ENCODE measurements at places on chromosomes 16 and 17. TPM values are rescaled to one million over a fixed set of nuclear protein-coding genes. Genes with fewer than 3 reads are reported as not detected.
A peak's percentile ranks its signal among the peaks of the same experiment; 100 is the strongest.

The SCIMP gene
- not detected for total RNA-seq

The HOXB4 gene
- total RNA-seq = 2.3 TPM

DNA sequence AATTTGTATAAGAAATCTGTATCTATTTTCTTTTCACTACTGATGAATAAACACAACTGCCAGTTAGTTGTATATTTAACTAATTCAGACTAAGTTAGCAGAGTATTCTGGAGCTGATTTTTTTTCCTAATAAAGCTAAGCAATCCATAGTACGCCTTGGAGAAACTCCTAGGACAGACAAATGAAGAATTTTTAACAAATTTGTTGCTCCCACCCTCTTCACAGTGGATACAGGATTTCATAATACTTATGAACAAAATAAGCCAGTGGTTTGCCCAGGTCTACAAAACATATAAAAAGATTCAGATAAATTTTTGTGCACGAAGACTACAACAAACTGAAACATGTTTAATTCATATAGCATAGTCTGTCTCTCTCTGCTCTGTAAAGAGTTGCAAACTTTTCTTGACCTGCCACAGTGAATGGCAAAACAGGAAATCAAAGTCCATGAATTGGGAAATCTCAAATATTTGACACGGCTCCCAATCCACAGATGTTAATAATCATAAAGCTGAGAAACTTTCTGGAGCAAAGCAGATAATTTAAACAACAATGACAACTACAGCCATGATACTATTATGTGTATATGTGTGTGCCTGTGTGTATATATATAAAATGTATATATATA lies 594 bp upstream of the ABCA6 start:
- no peak for DNase-seq

The KRT14 gene
- total RNA-seq = not detected

- DNase-seq = no peak
Observed at GRCh38 chr17:57246257-57246656, 10.1 kb upstream of the MSI2 start.

The PRSS21 gene
- total RNA-seq = 4.7 TPM

DNA sequence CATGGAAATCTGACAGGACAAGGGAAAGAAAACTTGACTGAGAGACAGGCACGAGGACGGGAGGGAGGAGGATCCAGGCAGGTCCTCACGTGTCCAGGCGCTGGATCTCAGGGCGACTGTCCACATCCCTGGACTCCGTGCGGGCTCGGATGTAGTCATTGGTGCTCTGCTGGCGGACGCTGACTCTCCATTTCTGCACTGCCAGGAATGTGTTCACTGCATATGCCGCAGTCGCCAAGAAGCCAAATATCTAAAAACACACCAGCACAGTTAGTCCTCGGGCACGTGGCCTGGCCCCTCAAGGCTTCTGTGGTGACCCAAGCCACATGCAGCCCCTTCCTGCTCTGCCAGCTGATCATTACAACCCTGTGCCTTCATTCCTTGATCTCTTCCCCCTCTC lies 17.5 kb downstream of the CMTM3 start:
- no peak for DNase-seq

- peak; percentile 3 for DNase-seq
Observed at GRCh38 chr17:44952946-44953475, 5.4 kb upstream of the KIF18B start.

The ARRB2 gene
- 210 TPM for total RNA-seq

- no peak for DNase-seq
Observed at GRCh38 chr16:1776991-1777374, 4.0 kb upstream of the MRPS34 start.

DNA sequence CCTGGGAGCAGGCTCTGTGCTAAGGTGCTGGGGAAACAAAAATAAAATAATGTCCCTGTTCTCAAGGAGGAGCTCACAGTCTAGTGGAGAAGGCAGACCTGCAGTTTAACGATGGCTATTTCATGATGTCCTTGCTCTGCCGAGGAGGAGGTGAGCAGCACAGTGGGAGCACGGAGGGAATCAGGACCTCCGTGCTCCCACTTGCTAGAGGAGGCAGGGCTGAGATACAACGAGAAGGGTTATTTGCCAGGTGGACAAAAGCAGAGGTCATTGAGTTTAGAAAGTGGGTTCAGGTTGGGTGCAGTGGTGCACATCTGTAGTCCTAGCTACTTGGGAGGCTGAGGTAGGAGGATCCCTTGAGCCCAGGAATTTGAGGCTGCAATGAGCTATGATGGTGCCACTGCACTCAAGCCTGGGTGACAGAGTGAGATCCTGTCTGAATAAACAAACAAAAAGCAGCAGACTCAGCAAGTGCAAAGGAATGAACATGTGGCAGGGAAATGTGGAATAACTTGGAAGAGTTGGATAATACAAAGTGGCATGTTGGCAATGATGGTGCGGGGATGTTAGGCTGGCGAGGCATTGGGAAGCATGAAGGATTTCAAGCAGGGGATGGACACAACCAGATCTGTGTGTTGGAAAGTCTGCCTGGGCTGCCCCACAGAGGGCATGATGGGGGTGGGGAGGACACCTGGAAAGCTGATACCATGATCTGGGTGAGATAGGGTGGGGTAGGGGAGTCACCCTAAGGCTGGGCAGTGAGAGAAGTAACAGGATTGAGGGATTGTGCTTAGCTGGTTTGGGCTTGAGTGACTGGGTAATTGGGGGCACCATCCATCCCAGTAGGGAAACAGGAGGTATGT lies 12.8 kb upstream of the TNS4 start:
- no peak for DNase-seq

DNA sequence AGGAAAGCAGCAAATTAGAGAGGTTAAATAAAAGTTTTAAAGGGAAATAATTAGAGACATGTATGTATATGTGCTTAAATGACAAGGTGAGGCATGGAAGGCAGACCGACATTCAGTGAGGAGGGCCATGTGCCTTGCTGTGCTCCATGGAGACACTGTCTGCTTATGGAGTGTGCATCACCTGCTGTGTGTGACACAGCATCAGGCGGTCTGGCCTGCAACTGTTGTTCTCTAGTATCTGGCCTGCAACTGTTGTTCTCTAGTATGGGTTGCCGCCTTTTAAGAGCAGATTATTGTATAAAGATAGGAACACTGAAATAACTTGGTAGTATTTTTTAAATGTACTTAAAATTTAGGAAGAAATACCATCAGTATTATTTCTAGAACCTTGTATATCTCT lies 225.1 kb downstream of the LGALS9B start:
- no peak for DNase-seq

DNA sequence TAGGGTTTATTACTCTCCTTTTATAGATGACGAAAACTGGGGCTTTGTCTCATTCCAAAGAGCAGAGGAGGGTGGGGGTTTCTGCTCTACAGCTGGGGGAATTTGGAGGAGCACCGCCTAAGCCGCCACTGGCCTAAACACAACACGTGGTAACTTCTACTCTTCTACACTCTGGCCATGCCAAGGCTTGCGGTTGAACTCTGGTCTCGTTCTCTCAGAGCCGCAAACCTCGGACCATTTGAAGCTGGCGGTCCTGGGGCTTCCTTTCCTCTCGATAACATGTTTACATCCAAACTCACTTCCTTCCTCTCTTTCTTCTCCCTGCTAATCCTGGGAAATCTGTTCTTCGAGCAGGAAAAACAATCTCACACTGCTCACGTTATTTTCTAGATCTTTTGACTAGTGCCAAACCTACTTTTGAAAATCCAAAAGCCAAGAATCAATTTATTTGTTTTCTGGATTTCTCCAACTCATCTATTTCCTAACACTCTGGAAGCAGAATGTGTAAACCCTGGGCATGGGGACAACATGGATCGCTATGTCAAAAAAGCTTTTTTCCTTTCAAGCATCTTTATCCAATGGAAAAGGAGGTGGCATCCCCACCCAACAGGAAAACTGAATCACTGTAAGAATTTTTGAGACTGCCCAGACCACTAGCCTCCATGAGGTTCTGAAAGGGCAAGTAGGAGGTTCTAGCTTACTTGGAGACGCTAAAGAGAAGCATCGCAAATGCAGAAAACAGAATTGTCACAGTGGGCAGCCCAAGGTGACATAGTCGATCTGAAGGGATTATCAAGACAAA lies 13.6 kb upstream of the EEF2K start:
- DNase-seq = peak; percentile 91

DNA sequence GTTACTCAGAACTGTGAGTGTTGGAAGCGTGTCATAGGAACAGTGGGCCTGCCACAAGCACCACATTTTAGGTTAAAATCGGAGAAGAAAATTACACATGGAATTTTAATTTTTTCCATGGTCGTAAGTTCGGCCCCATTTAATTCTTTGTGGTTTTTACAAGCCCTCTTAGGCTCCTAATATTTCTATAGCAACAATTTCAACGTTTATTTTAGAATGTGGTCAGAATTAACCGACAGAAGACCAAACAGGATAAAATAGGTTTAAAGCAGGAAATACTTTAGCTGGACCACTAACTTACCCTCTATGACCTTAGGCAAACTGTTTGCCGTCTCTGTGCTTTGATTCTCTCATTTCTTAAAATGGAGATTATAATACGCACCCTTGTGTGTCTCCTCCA lies 69.9 kb downstream of the FTO start:
- DNase-seq = no peak

DNA sequence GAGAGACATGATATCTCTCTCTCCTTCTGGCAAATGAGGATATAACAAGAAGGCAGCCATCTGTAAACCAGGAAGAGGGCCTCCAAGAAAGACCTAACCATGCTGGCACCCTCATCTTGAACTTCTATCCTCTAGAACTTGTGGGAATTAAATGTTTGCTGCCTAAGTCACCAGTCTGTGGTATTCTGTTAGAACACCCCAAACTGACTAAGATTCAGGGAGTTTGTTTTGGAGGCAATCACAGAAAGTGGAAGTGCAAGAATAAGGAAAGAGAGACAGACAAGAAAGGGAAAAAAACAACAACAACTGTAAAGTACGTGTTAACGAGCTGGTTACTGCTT lies 114.5 kb upstream of the GOT2 start:
- DNase-seq = no peak

The FOXL1 gene
- not detected for total RNA-seq

- no peak for DNase-seq
Observed at GRCh38 chr16:2866431-2866830, 8.5 kb upstream of the PRSS22 start.

The DHX58 gene
- 38.1 TPM for total RNA-seq

DNA sequence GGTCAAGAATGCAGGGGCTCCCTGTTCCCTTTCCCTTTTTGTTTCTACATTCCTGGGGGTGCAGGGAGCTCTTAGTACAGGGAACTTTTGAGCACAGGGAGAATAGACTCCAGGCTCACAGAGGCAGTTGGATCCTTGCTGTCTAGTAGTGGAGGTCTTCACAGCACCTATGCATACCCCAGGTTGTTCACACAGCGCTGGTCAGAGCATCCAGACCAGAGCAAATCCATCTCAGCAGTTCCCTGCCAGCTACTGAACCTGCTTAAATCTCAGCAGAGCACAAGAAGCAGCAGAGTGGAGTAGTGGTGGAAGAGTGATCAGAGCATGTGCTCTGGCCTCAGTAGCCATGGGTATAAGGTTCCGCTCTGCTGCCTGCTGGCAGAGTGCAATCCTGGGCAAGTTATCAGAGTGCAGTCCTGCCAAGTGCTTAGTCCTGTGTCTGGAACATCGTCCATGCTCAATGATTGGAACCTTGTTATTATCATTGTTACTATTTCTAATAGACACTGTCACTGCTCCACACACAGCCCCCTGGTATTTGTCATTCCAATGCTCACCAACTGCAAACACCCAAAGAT lies 220.4 kb downstream of the CBLN1 start:
- DNase-seq = no peak

The TMEM235 gene
- not detected for total RNA-seq

DNA sequence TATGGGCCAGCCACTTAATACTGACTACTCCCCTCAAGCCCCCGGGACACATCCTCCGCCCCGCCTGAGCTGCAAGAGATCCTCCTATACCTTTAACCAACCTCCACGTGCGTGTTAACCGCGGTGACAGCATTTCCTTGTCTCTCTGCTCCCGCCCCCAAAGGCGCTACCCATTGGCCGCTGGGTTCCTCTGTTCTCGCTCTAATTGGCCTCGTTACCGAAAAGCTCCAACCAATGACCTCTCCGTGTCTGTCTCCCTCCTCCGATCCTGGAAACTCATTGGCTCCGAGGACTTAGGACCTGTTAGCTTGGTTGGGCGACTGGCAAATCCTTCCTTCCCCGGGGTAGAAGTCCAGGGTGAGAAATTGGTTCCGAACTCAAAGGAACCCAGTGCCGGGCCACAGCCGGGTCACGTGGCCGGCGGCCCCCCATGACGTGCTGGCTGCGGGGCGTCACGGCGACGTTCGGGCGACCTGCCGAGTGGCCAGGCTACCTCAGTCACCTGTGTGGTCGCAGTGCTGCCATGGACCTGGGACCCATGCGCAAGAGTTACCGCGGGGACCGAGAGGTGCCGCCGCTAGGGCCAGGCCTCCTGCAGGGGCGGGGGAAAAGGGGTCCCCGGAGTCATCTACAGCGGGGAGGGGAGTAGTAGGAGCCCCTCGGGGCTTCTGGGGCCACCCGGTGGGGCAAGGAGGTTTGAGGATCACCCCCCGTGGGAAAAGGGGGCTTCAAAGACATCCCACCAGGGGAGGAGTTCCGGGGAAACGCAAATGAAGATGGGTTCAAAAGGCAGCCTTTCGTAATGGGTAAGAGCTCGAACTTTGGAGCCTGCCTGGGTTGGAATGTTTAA lies at the start of gene PNPO:
TSS of gene PNPO (plus strand) at position 326 of the 850 bp plus-strand sequence. CDS start at position 431, 105 bp downstream.
- peak; percentile 98 for DNase-seq

The ASIC2 gene
- total RNA-seq = not detected

GRCh38 chr17:7563115-7563869 lies 1.6 kb downstream of the SENP3 start:
- DNase-seq = no peak

The ZACN gene
- 5.1 TPM for total RNA-seq

DNA sequence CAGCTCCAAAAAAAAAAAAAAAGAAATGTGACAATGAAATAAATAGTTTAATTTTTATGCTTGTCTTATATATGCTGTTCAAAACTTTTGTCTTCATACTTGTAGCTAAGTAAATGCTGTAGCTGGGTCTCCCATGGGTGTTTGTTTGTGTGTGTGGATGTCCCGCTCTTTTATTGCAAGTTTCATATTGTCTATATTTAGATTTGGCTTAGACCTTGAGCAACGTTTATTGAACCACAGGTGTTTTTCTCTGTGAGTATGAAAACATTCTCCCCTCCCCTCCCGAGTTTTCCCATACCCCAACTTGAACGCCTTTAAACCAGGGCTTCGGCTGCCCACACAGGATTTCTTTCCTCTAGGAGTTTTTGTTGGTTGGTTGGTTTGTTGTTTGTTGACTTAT lies 45.2 kb downstream of the MFSD11 start:
- no peak for DNase-seq

The FOXJ1 gene
- 0.22 TPM for total RNA-seq

GRCh38 chr16:53839150-53839549 lies 135.2 kb downstream of the FTO start:
- no peak for DNase-seq

- DNase-seq = peak; percentile 22
Observed at GRCh38 chr16:29678691-29679267, at the start of gene QPRT. Gene QPRT (plus strand): TSS chr16:29679180. CDS start chr16:29679198, 18 bp downstream.

All from activated CD4-positive, alpha-beta memory T cell treated with anti-CD3 and anti-CD28 coated beads for 36 hours (primary cell).